Non-pigmented ciliary epithelial cell (primary cell): ENCODE measurements at places on chromosomes 1 and 21.

DNA sequence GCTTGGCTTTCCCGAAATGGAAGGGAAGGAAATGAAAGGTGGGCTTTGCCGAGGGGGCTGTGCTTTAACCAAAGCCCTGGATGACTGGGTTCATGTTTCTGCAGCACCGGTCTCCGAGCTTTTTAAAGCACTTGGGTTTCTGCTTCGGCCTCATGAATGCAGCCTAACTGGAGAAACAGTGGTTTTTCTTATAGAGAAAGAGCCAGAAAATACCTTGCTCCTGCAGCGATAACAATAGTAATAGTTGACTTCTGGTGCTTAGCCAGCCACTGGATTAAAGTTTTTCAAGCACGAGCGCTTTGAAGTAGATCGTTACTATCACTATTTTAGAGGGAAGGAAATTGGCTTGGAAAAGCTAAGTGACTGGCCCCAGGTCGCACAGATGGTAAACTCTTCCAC, 500 bp upstream of the DOCK7 start:
- DNase-seq = no peak

- DNase-seq = no peak
Measured at GRCh38 chr1:29237129-29237821, 953 bp downstream of the PTPRU start.

DNA sequence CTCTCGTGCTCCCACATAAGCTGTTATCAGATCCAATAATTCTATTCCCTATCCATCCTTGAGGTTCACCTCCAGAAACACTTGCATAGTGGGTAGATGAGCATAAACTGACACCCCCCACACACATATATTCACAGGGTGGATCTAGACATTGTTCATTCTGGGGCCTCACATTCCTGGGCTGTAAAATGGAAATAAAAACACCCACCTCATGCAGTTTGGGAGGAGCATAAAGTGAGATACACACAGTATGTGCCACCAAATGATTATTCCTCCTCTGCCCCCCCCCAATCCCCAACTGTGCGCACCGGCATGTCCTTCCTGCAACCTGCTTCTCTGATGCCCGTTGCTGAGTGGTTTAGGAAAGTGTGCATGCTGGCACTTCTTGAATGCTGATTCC, 17.9 kb downstream of the PRDM15 start:
- no peak for DNase-seq

DNA sequence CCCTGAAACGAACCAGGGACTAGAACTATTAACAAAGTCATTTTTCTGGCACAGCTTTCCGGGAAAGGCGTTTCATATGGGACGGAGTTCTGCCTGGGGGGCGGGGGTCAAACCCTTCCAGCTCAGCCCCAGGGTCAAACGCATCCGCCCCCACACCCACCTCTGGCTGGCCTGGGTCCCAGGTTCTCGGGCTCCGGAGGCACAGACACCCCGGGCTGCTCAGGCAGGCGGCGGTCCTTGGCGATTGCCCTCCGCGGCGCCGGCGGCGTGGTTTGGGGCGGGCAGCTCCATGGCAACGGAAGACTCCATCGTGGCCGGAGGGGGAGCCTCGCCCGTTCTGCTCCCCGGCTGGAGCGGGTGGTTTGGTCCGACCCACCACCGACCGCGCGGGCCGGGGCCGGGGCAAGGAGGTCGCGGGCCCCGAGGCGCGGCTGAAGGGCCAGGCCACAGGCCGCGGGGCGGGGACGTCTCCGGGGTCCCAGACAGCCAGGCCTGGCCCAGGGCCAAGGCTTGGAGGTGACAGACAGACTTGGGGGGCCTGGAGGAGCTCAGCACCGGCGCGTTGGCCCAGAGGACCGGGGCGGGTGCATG, at the start of gene CFAP74:
Gene CFAP74 (minus strand): TSS at position 246 of the 591 bp plus-strand sequence. CDS start 12,830 bp downstream, outside the sequence.
- no peak for DNase-seq

DNA sequence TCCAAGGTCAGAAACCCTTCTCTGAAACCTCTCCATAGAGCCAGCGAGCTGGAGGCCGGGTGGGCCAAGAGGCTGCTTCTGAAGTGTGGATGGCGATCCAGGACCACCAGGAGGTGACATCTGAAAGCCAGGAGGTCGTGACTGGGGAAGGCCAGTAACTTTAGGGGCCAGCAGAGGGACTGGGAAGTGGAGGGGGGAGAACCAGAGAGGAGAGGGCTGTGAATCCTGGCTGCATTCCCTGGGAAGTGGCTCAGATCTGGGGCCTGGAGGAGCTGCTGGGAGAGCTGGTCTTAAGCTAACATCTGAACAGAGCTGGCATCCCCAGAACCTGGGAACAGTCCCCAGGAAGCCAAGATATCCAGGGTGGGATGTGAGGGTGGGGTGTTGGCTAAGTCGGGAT, 11.3 kb upstream of the EPHA8 start:
- no peak for DNase-seq

DNA sequence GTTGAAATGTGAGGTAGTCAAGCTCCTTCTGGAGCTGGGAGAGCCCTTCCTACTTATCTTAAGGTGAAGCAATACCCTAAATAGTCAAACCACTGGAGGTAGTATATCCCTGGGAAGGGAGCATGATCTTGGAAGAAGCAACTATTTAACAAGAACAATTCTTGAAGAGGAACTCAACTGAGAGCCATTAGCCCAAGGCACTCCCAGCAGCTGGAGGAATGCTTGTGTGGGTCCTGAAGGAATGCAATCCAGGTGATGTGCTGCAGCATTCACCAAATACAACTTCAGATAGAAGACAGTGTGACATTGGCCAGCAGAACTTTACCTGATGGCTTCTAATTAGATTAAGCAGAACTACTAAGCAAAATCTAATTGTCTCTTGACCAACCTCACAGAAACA, 9.5 kb downstream of the FCER1A start:
- DNase-seq = no peak

DNA sequence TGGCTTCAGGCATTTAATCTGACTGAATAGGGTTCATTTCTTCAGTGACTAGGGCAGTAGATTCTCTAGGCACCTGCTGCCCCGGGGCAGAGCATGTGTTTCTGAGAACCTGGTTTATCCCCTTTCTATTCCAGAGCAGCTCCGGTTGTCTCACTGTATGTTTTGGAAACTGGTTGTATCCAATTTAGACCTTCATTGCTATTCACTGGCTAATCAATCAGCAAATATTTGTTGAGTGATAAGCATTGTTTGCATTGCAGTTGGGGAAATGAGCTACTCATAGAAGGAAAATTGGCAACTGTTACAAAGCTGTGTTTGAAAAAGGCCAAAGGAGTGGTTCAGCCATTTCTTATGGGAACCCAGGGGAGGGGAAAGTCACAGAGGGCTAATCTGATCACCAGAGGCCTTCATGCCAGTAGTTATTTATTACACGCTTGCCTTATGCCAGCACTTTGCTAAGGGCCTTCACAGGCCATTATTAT, 2.9 kb downstream of the QSOX1 start:
- DNase-seq = no peak

- no peak for DNase-seq
Measured at GRCh38 chr21:33109574-33110339, 39.8 kb downstream of the OLIG1 start.

GRCh38 chr21:15839601-15840000, 109.8 kb downstream of the USP25 start:
- no peak for DNase-seq

- DNase-seq = no peak
Measured at GRCh38 chr1:165695031-165695430, 3.3 kb downstream of the ALDH9A1 start.

- no peak for DNase-seq
Measured at GRCh38 chr1:201088395-201088794, 23.8 kb downstream of the CACNA1S start.

- no peak for DNase-seq
Measured at GRCh38 chr21:27505516-27505915, 538.6 kb upstream of the ADAMTS5 start.

DNA sequence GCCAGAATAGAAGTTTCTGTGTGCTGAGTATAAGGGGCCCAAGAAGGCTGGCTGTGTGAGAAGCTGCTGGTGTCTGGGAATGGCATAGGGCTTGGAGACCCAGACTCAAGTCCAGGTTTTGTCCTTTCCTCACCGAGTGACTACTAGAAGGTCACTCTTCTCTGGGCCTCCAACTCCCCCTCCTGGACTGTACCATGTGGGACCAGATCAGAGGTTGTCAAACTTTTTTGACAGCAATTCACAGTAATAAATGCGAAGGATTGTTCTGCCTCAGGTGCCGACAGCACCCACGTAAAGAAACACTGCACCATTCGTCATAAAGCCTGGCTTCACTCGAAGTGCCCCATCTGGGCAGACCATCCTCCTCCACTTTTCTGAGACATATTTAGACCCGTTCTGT, 29.0 kb downstream of the PKP1 start:
- no peak for DNase-seq

GRCh38 chr1:212718499-212718898, 18.9 kb upstream of the BATF3 start:
- no peak for DNase-seq

DNA sequence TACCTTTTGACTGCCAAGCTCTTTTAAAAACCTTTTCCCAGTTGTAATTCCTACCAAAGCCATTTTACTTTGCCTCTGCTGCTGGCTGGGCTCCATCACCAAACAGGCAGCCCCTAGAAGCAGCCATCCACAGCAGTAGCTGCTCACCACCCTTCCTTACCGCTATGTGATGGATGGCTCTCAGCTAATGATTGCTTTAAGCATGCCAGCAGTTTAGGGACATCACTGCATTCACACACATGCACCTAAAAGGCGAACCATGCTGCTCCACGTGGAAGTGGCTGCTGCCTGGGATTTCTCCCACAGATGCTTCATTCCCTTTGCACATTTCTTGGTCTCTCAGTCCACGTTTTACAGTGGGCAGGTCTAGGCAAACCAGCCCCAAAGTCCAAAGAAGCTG, 46.3 kb upstream of the PDE9A start:
- no peak for DNase-seq

- no peak for DNase-seq
Measured at GRCh38 chr1:89035080-89035479, 12.4 kb upstream of the GBP3 start.

GRCh38 chr21:25385911-25386474, 221.3 kb downstream of the MRPL39 start:
- DNase-seq = no peak
